ENCODE measurements at places on chromosomes 7 and 10.

GRCh38 chr7:24709585-24710360 is 47.5 kb downstream of the GSDME start:
- no peak for DNase-seq

GRCh38 chr7:148906707-148907498 is 22.8 kb upstream of the EZH2 start:
- DNase-seq = no peak

- DNase-seq = no peak
Measured at GRCh38 chr10:5596611-5597341, 69.6 kb downstream of the ASB13 start.

DNA sequence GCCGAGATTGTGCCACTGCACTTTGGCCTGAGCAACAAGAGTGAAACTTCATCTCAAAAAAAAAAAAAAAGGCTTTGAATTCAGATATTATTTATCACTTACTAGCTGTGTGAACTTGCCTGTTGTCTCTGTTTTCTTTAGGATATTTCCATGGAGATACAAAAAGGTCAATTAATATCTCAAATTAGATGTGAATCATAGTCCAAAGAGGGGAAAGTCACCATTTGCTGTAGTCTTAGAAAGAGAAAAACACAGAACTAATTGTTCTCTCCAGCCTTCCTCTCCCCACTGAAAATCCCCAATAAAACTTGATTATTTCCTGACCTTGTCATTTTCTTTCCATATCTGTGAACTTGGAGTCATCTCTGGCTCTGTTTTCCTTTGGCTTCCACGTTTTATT is 21.2 kb downstream of the HEPACAM2 start:
- no peak for DNase-seq

DNA sequence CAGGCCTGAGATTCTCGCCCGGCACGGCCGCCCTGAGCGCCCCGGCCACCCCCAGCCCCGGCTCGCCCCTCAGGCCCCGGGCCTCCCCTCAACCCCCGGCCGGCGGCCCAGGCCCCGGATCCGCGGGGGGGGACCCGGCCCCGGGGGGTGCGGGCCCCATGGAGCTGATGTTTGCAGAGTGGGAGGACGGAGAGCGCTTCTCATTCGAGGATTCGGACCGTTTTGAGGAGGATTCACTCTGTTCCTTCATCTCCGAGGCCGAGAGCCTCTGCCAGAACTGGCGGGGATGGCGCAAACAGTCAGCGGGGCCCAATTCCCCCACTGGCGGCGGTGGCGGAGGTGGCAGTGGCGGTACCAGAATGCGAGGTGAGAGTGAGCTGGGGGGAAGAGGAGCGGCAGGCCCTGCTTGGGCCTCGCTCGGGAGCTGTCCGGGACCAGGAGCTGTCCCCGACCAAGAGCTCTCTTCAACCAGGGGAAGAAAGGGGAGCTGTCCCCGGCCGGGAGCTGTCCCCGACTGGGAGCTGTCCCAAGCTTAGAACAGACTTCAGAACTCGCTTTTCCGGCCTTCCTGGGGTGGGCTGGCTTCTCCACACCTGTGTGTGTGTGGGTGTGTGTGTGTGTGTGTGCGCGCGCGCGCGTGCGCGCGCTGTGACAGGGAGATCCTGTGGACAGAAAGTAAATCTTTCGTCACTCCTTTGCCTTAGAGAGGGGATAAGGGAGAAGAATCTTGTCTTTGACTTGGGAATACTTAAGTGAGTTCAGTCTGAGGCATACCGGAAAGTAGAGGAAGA is 510 bp downstream of the ZSWIM8 start:
- DNase-seq = peak; percentile 61

GRCh38 chr10:43120929-43121314 is 17.3 kb upstream of the CSGALNACT2 start:
- no peak for DNase-seq

- no peak for DNase-seq
Measured at GRCh38 chr7:48087349-48087748, 1.7 kb upstream of the UPP1 start.
